GM23248 (cell line): ENCODE measurements at places on chromosomes 5 and 9. TPM values are rescaled to one million over a fixed set of nuclear protein-coding genes. Genes with fewer than 3 reads are reported as not detected.

DNA sequence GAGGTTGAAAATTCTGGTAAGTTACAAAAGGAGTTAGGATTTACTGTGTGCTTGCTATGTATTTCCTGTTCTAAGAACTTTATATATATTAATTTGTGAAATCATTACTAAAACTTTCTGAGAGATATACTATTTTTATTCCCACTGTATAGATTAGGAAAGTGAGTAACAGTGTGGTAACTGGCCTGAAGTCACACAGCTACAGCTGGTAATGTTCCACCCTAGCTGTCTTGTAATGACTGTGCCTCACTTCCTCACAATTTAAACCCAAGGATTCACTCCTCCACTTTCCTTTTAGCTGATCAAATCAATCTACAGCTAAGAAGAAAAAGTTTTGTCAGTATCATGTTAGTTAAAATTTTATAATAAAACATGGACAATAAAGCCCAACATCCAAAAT lies 278.8 kb downstream of the GAS1 start:
- no peak overlapping the region for H3K27ac ChIP-seq
- H3K4me3 ChIP-seq, result no peak overlapping the region
- peak; percentile 61 for DNase-seq
- H3K4me1 ChIP-seq, result peaks cover 25% of the 10 kb centered on the region
- no peaks in the 10 kb centered on the region for H3K27me3 ChIP-seq

GRCh38 chr5:64625678-64626077 lies 64.6 kb upstream of the SHISAL2B start:
- H3K36me3 ChIP-seq, result no peaks in the 10 kb centered on the region
- DNase-seq, result peak; percentile 28
- H3K27me3 ChIP-seq, result peaks cover 42% of the 10 kb centered on the region
- H3K4me1 ChIP-seq, result no peaks in the 10 kb centered on the region
- no peak overlapping the region for H3K4me3 ChIP-seq

- no peak overlapping the region for H3K4me3 ChIP-seq
- H3K4me1 ChIP-seq, result no peaks in the 10 kb centered on the region
- no peaks in the 10 kb centered on the region for H3K27me3 ChIP-seq
- no peak overlapping the region for H3K27ac ChIP-seq
These were observed 125.9 kb downstream of the APBA1 start for GRCh38 chr9:69546265-69546664.

DNA sequence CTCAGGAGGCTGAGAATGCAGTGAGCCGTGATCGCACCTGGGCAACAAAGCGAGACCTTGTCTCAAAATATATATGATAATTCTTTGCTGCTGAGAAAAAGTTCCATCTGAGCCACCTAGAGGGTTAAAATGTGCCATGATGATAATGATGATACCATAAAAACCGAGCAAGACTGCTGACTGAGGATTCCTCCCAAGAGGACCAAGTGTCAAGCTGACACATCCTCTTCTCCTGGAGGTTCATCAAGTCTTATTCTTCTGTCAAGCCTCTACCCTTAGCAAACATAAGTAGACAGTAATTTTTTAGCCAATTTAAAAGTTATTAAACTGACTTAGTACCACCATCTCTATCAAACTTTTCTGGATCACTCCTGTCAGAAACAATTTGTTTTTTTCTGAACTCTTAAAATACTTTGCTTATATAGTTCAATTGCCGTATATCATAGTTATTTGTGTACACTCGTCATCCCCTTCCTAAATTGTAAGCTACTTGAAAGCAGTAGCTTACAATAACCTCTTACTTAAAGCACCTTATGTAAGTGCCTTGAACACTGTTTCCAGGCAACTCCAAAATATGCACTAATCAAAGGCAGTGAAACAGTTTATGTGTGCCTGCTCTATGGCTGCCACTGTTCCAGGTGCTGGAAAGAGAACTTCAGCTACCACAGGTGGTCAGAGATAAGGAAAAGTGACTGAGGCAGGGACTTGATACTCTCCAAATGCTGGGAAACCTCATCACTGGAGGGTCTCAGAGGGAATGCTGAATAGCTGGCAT lies 57.4 kb downstream of the SCAI start:
- H3K4me3 ChIP-seq, result no peak overlapping the region
- H3K27ac ChIP-seq, result no peak overlapping the region
- H3K4me1 ChIP-seq, result no peaks in the 10 kb centered on the region
- H3K36me3 ChIP-seq, result no peaks in the 10 kb centered on the region
- H3K27me3 ChIP-seq, result no peaks in the 10 kb centered on the region
- no peak for DNase-seq

DNA sequence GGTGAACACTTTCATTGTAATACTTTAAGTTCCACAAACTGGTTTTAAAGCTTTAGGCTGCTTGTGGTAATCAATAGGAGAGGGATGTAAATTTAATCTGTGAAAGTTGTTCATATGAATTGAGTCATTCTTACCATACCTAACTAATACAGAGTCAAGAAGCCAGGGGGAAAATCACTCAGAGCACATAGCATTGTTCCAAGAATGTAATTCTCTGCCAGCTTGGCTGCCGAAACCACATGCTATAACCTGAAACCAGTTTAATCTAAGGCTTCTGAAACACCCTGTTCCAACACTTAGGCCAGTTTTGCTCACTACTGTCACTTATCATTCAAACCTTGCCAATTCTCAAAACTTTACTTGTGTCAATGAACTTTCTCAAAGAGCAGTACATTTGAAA lies 528.8 kb upstream of the GRAMD2B start:
- no peak for DNase-seq
- no peak overlapping the region for H3K4me3 ChIP-seq
- no peak overlapping the region for H3K27ac ChIP-seq
- H3K27me3 ChIP-seq, result no peaks in the 10 kb centered on the region
- no peaks in the 10 kb centered on the region for H3K36me3 ChIP-seq
- H3K4me1 ChIP-seq, result no peaks in the 10 kb centered on the region

Gene GABRA1
- total RNA-seq, result not detected in 2 replicates

DNA sequence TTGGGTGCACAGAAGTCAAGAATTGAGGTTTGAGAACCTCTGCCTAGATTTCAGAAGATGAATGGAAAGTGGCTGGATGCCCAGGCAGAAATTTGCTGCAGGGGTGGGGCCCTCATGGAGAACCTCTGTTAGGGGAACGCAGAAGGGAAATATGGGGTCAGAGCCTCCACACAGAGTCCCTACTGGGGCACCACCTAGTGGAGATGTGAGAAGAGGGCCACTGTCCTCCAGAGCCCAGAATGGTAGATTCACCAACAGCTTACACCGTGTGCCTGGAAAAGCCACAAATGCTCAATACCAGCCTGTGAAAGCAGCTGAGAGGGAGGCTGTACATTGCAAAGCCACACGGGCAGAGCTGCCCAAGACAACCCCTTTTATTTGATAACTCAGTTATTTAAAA lies 383.5 kb downstream of the TLE4 start:
- no peaks in the 10 kb centered on the region for H3K36me3 ChIP-seq
- no peak overlapping the region for H3K27ac ChIP-seq
- DNase-seq, result peak; percentile 15
- no peaks in the 10 kb centered on the region for H3K4me1 ChIP-seq

Gene AGXT2
- total RNA-seq, result not detected in 2 replicates

Gene SMIM33
- not detected in 2 replicates for total RNA-seq

- H3K4me1 ChIP-seq, result peaks cover 11% of the 10 kb centered on the region
- DNase-seq, result no peak
- no peaks in the 10 kb centered on the region for H3K36me3 ChIP-seq
- no peak overlapping the region for H3K27ac ChIP-seq
- H3K27me3 ChIP-seq, result no peaks in the 10 kb centered on the region
- no peak overlapping the region for H3K4me3 ChIP-seq
These were observed 103.3 kb downstream of the AUH start for GRCh38 chr9:91258451-91258850.

DNA sequence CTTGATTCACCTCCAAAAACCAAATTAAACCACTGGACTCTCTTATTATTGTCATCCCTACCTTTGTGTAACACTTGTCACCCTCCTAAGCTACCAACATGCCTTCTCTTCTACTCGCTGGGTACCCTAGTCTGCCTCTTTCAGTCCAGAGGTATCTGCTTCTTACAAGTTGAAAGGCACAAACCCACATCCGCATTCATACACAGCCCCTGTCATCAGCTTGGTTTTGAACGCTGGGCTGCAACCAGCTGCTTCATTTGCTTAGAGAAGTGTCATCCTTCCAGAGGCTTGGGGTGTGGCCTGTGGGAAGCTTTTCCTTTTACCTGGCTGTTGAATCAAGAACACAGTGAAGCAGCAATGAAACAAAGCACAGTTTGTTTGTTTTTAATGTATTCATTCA lies 138.8 kb upstream of the WWC1 start:
- no peak overlapping the region for H3K27ac ChIP-seq
- no peak overlapping the region for H3K4me3 ChIP-seq
- peak; percentile 56 for DNase-seq
- peaks cover 14% of the 10 kb centered on the region for H3K4me1 ChIP-seq
- H3K36me3 ChIP-seq, result no peaks in the 10 kb centered on the region; the same call in 1 of the 2 replicates

Gene SPAAR
- not detected in 2 replicates for total RNA-seq

Gene TOR1B
- total RNA-seq, result 47.6 and 55.1 TPM in 2 replicates

Gene IL3
- total RNA-seq, result not detected in 2 replicates

Gene ADAMTSL2
- total RNA-seq, result 0.11 TPM in 1 of 2 replicates, not detected in the other

Gene OLFM1
- 17.0 and 18.6 TPM in 2 replicates for total RNA-seq

Gene SLIT3
- total RNA-seq, result 49.4 and 61.9 TPM in 2 replicates

Gene SLC36A3
- total RNA-seq, result not detected in 2 replicates

GRCh38 chr5:159669559-159669958 lies 246.7 kb upstream of the ADRA1B start:
- H3K4me1 ChIP-seq, result no peaks in the 10 kb centered on the region
- no peaks in the 10 kb centered on the region for H3K36me3 ChIP-seq
- H3K4me3 ChIP-seq, result no peak overlapping the region
- no peak for DNase-seq

DNA sequence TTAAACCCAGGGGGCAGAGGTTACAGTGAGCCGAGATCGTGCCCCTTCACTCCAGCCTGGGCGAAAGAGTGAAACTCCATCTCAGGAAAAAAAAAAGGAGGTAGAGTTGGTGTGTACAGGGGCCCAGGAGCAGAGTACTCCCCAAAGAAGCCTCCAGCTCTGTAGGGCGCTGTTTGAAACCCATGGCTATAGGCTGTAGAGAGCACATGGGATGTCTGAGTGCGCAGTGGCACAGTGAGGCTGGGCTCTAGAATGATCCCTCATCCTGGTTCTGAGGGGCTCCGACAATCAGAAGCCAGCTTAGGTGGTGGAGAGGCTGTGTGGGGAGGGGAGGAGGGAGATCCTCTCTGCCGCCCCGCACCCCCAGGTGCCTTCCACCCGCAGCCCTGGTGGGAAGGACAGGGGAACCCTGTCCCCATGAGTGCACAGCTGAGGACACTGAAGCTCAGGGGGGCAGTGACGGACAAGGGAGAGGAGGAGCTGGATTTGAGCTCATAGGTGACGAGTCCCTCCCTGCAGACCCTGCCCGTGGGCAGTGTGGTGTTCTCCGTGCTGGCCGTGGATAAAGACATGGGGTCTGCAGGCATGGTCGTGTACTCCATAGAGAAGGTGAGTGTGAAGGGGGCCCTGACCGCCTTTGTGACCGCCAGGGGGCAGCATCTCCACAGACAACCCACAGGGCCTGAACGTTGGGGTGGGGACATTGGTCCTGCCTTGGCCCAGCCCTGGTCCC lies 24.6 kb downstream of the CDHR2 start:
- no peaks in the 10 kb centered on the region for H3K36me3 ChIP-seq
- no peaks in the 10 kb centered on the region; the same call in 1 of the 2 replicates for H3K27me3 ChIP-seq
- DNase-seq, result peak; percentile 52
- no peak overlapping the region for H3K27ac ChIP-seq
- no peaks in the 10 kb centered on the region for H3K4me1 ChIP-seq
- no peak overlapping the region for H3K4me3 ChIP-seq

DNA sequence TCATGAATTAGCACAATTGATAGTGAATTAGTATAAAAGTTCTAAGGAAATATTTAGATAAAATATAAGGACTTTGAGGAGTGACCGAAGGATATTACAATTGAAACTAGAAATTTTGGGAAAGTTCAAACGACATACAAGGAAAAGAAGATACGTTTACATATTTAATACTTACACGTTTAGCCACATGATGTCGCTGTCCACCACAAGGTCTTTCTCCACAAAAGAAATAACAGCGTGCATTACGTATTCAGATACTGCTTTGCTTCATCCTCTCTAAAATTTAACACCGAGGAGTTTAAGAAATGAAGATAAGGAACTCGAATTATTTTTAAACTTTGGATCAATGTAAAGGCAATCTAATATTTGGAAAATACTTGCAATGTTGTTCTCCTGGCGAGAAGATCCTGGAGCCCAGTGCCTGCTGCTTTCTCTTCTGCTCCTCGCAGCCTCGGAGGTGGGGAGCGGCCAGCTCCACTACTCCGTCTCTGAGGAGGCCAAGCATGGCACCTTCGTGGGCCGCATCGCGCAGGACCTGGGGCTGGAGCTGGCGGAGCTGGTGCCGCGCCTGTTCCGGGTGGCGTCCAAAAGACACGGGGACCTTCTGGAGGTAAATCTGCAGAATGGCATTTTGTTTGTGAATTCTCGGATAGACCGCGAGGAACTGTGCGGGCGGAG lies at the start of gene PCDHA3:
PCDHA3 (plus strand) TSS at position 242 of the 678 bp plus-strand sequence.
- no peaks in the 10 kb centered on the region for H3K27me3 ChIP-seq
- DNase-seq, result peak; percentile 33
- no peak within 1 kb of the TSS for H3K27ac ChIP-seq
- H3K4me1 ChIP-seq, result no peaks in the 10 kb centered on the region

DNA sequence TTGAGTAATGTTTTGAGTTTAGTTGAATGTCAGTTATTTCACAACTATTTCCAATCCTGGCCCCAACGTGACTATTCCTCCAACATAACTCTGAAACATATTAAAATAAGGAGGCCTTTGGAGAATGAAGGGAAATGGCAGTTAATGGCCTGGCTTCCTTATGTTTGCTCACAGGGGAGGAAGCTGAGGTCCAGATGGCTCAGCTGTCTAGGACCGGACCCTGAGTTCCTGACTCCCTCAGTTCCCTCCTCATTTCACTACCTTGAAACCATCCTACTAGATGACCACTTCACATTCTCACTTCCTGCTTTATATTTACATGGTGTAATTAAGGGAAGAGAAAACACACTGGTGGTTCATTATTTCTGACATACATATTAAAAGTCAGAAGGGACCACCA lies 6.6 kb downstream of the OTULINL start:
- no peak overlapping the region for H3K27ac ChIP-seq
- no peak for DNase-seq
- no peak overlapping the region for H3K4me3 ChIP-seq
- H3K36me3 ChIP-seq, result no peaks in the 10 kb centered on the region
- H3K4me1 ChIP-seq, result no peaks in the 10 kb centered on the region
- peaks cover 58% of the 10 kb centered on the region for H3K27me3 ChIP-seq

DNA sequence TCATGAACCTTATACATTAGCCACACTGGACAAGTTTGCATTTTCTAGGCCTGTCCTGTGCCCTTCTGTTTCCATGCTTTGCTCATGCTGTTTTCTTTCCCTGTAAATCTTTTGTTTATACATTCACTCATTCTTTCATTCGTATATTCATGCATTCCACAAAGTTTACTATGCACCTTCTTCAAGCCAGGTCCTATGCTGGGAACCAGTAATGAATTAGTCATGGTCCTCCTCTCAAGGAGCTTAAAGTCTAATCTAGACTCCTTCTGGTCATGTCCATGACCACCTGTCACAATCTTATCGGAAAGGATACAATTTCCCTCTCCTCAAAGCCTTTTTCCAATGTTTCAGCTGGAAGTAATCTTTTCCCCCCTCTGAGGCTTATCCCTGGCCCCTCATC lies 9.1 kb upstream of the XPA start:
- H3K27me3 ChIP-seq, result no peaks in the 10 kb centered on the region
- H3K27ac ChIP-seq, result no peak overlapping the region
- no peak overlapping the region for H3K4me3 ChIP-seq
- no peaks in the 10 kb centered on the region for H3K36me3 ChIP-seq
- peak; percentile 19 for DNase-seq

Gene PRUNE2
- 6.8 and 8.8 TPM in 2 replicates for total RNA-seq

GRCh38 chr5:53501054-53501453 lies 20.6 kb downstream of the FST start:
- H3K27ac ChIP-seq, result no peak overlapping the region
- H3K4me1 ChIP-seq, result 0 out of 2 replicates have a peak, but pooled peaks cover 4% of the 10 kb centered on the region
- H3K27me3 ChIP-seq, result no peaks in the 10 kb centered on the region
- H3K36me3 ChIP-seq, result no peaks in the 10 kb centered on the region
